Fibroblast of villous mesenchyme (primary cell): ENCODE measurements at places on chromosomes 2 and 18. TPM values are rescaled to one million over a fixed set of nuclear protein-coding genes. Genes with fewer than 3 reads are reported as not detected.

- no peak for DNase-seq
These were observed 12.3 kb upstream of the ALMS1 start for GRCh38 chr2:73373344-73373743.

DNA sequence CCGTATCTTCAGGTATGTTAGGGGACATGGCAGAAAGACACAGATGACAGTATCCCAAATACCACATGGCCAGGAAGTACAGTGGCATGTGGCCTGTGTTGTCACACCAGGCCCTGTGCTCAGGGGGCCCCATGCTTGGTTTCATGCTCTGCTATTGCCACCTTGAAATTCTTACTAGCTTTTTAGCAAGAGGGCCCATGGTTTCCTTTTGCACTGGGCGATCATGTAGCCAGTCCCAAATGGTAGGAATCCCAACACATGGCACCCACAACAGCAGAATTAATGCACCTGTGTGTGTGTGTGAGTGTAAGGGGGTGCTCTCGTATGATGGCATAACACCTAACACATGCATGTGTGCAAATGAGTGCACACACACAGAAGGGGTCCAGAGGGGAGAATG is 39.2 kb downstream of the MYO7B start:
- no peak for DNase-seq

GRCh38 chr2:69644506-69644979 is 1.0 kb upstream of the AAK1 start:
- DNase-seq: no peak

The RNU2-63P gene
- under 0.01 TPM in 1 of 2 replicates, not detected in the other for total RNA-seq

DNA sequence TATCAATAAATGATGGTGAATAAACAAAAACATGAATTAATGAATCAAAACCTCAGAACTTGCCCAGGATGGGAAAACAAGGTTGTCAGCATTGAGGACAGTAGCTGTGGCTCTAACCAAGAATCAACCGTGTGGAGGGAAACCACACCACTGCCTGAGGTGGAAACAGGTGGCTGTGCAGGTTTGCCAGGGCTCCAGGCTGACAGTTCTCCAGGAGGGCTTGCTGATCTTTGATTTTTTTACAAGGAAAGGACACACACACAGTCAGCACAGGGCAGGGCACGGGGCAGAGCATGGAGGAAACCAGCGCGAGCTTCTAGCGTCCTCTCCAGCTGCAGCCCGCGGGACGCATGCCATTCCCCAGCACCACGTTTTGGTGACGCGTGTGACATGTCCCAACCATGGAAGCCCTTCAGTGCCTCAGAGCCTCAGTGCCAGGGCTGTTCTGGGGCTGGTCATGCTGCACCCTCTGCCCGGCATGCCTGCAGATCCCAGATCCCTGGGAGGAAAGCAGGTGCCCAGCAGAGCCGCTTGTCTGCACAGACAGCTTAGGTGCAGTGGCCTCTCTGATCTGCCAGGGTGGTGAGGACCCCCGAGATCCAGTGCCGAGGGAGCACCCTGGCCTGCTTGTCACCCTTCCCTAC is 15.8 kb upstream of the AGXT start:
- DNase-seq: no peak

The PLEK gene
- not detected in 2 replicates for total RNA-seq

DNA sequence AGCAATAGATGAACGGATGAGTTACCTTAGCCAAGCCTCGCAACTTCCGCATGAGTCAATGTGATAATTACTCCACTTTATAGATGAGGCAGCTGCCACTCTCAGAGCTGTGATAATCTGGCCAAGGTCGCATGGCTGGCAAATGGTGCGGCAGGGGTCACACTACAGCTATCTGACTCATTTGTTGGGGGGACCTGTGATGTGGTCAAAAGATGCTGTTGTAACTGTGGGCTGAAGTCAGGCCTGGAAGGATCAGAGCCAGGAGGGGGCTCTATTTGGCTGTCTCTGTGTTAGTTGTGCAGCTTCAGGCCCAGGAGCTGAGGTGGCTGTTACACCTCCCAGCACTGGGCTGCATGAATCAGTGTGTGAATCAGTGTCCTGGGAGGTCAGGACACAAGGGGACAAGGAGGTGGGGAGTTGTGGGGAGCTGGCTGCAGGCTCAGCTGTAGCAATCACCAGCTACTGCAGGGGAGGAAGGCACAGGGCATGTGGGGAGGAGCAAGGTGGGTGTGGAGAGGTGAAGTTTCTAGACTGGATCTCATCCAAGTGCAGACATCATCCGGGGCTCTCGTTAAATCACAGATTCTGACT is 33.1 kb downstream of the NGEF start:
- DNase-seq: peak; percentile 23

DNA sequence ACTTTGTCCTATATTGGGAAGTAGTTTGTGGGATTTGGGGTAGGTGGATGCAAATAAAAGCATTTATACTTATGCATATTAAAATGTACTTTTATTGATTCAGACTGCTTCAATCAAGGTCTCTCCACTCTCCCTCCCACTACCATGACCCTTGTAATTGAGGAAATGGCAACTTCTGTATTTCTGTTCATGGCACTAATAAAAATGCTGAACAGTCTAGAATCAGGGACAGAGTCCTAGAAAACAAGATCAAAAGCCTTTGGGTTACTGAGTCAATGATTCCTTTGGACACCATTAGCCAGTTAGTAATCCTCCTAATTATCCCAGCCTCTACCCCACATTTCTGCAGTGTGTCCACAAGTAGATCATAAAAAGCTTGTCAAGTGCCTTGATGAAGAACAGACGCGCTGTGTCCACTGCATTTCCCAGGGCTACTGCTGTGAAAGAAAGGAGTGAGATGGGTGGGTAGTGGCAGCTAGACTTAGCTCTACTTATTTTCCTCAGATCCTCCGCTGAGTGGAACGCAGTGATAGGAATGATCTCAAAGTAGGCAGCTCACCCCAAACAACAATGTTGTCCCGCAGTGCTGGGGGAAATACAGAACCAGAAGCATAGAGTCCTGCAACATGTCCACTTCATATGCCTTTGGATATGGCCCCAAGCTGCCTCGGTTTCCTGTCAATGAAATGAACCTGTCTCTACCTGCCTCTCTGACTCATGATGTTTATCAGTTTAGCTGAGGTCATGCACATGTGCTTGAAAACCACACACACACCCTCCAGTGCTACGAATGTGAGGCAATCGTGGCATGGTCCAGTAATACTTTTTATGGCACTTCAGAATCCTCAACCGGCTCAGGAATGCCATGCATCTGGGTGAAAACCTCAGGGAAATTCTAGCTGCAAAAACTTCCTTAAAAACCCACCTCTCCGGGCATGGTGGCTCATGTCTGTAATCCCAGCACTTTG is 115.5 kb downstream of the COL6A3 start:
- peak; percentile 99 for DNase-seq

- DNase-seq: no peak
These were observed 57.0 kb upstream of the NOL4 start for GRCh38 chr18:34281722-34282121.

DNA sequence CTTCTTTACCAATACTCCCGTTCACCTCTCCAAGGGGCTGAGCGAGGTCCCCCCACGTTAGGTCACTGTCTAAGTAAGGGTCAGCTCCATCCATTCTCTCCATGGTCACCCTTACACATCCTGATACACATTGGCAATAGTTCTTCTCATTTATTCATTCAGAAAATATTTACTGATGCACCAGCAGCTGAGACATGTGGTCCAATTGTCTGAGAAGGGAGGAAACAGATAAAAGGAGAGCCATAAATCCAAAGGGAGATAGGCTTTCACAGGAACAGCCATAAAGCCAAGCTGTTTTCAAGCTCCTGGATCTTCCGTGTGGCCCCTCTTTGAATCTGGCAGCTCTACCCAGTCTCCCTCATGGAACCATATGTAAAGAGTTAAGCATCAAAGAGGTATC is 121.2 kb downstream of the TXNL1 start:
- no peak for DNase-seq

- DNase-seq: peak; percentile 22
These were observed 34.7 kb downstream of the TRABD2A start for GRCh38 chr2:84846041-84846663.
